ENCODE measurements at places on chromosomes 5 and 9.

GRCh38 chr5:158530115-158530514 lies 569.6 kb downstream of the EBF1 start:
- no peak for DNase-seq

DNA sequence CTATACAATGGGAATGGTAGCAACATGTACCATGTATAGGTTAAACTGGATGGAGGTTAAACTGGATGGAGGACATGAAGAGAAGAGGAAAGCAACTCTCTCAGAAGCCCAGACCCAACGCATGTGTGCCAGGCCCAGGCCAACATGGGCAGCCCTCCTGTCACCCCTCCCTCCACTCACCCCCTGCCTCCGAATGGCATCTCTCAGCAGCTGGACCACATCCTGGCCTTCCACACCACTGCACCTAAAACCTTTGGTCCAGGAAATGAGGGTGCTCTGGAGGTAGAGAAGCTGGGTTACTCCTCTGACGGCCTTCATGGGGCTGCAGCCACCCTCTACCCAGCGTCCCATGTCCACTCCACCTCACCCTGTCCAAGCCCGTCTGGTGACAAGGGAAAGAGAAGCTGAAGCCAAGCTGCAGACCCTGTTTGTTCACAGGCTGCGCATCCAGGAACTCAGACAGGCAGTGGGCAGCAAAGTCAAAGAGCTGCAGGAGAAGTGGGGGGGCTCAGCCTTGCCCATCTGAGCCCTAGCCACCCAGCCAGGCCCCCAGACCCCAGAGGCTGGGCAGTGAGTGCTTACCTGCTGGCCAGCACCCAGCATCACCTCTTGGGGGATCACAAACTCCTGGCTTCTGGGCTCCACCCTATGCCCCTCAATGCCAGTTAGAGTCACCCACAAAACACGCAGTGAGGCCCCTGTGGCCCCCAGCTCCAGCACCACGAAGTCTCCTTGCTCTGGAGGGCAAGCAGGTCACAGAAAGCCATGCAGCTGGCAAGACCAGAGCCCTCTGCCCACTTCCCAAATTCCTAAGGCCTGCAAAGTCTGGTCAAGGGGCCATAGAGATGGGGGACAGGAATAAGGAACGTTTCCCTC lies 8.5 kb downstream of the HK3 start:
- no peak for DNase-seq

DNA sequence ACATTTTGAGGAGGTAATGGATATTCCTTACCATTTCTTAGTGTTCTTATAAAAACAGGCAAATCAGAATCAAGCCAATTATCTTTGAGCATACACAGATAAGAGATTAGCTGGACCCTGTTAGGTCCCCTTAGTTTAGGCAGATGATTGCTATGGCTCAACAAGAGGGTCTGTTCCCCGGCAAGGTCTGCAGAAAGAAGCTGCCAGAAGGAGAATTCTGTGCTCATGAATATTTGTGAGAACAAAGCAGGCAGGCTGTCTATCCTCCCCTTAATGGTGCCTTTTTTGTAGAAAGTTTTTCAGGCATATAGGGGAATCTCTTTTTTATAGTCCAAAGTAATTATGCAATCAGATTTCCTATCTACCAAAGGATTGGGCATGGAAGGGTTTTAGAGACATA lies 27.5 kb downstream of the CAVIN4 start:
- no peak for DNase-seq

- no peak for DNase-seq
These were observed 53.8 kb downstream of the NIM1K start for GRCh38 chr5:43245724-43246385.

DNA sequence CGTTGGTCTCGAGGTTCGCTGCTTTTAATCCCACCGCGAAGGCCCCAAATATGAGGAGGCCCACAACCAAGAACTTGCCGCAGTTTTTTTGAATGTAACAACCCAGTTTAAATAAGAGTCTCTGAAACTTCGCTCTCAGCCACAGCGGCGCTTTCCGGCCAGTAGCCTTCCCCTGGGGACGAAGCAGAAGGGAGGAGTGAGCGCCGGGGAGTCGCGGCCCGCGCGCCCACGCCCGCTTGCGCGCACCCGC lies 10.4 kb downstream of the PTCH1 start:
- DNase-seq: no peak

DNA sequence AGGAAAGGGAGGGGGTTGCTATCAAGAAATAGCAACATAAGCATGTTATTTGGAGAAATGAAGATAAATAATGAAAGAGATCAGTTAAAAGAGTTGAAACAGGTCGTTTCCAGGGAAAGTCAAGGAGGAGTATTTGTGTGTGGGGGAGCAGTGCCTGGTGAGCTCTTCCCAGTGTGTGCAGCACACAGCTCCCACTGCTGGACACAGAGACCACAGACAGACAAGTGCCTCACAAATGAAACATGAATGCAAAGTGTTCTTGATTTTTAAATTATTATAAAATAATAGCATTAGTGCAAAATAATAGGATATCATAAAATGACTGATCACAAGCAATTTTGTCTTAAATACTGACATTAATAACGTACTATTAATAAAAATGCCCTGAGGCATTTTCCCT lies 40.8 kb downstream of the LIFR start:
- peak; percentile 35 for DNase-seq
